ENCODE measurements at places on chromosomes 2 and 18. TPM values are rescaled to one million over a fixed set of nuclear protein-coding genes. Genes with fewer than 3 reads are reported as not detected.

GRCh38 chr18:70659036-70659925 is 370.4 kb downstream of the SOCS6 start:
- no peak for DNase-seq

- DNase-seq: no peak
Observed at GRCh38 chr2:31208240-31208639, 9.1 kb downstream of the CAPN14 start.

DNA sequence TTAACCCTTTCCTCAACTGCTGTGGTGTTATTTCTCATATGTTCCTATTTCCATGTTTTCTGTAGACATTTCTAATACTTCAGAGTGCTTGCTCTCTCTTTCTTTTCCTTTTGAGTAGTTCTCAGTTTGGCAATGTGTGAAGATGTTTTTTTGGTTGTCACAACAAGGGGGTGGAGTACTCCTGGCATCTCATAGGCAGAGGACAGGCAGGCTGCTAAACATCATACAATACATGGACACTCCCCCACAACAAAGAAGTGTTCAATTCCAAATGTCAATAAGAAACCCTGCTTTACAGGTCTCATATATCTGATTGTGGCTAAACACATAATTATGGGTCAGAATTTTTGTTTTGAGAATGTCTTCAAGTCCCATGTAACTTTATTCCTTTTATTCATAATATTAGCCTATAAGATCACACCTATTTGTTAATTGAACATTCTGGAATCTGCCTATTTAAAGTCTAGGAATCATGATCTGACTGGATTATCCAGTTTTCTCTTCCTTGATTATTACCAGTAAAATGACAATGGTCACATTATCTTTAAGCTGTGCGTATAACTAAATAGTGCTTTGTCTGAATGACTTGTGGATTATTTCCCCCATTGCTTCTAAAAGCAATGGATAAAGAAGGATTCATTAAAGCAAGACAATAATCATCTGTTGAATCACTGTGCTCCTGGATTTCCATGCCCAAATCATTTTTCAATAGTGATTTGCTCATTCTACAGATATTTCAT is 46.8 kb upstream of the ITPRID2 start:
- DNase-seq: no peak

Gene REG3G
- not detected for total RNA-seq

GRCh38 chr2:233221378-233222063 is 30.0 kb upstream of the ATG16L1 start:
- DNase-seq: no peak

- no peak for DNase-seq
Observed at GRCh38 chr2:235402422-235402821, 91.4 kb upstream of the AGAP1 start.

DNA sequence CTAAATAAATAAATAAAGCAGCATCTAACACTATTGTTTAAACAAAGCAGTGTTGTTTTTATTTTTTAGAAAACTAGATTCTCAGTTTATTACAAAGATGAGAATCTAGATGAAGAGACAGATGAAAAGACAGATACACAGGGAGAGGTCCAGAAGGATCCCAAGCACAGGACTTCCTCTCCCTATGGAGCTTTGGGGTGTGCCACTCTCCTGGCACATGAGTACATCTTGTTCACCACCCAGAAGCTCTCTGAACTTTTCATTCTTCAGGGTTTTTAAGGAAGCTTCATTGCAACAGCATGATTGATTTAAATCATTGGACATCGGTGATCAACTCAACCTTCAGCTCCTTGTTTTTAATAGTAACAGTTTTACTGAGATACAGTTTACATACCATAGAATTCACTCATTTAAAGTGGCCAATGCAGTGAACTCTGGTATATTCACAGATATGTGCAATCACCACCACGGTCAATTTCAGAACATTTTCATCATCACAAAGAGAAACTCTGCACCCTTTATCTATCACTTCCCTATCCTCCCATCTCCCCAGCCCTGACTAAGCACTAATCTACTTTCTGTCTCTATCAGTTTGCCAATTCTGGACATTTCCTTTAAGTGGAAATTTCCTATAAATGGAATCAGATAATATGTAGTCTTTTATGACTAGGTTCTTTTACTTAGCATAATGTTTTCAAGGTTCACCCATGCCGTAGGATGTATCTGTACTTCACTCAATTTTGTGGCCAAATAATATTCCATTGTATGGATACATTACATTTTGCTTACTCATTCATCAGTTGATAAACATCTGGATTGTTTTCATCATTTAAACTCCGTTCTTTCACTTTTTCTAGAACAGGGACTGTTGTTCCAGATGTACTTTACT is 62.3 kb upstream of the ZFP36L2 start:
- no peak for DNase-seq

DNA sequence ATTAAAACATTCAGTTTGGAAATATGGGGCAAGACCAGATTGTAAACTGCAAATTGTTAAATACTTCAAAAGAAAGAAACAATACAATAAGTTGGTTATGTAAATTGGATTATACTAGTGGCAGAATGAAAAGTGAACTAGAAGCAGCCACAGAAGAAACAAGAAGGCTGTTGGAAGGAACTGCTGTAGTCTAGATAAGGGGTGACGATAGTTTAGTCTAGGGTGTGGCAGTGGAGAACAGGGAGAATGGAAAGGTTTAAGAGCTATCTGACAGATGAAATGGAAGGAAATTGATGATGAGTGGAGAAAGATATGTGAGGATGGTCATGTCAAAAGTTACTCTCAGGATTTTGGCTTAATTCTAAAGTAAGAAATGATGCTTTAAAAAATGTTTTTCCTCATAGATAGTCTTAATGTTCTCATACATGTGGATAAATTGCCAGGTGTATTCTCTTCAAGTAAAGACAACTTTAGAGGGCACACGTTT is 179.7 kb downstream of the GPD2 start:
- DNase-seq: no peak

DNA sequence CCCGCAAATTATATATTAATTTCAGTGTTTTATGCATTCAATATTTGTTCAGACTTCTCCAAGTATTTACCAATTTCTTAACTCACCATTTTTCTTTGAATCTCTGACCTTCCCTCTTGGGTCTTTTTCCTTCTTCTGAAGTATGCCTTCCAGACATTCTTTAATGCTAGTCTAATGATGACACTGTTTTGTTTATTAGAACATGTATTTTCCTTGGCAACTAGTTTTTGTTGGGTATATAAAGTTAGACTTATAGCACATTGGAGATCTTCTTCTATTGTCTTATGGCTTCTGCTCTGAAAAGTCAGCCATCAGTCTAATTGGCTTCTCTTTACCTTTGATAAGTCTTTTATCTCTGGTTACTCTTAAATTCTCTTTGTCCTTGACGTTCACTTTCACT is 423.2 kb upstream of the NRP2 start:
- DNase-seq: no peak

DNA sequence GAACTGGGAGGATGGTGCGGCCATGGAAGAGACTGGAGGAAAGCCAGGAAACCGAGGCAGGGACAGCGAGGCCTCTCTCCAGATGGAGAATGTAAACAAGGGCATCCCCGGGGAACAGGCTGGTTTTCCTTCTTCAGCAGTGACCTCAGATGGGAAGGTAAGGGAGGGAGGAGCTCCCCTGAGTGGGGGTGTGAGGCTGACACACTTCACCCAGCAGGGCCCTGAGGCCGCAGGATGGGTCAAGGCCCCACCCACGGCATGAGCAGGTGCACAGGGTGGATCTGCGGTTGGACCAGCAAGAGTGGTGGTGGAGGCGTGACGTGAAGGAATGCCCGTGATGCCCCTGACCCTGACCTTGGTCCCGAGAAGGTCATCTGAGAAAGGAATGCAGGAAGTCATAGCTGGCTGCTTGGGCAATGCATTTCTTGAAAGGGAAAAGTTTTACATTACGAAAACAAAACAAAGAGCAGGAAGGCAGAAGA is 48.1 kb downstream of the ADCY3 start:
- peak; percentile 48 for DNase-seq

DNA sequence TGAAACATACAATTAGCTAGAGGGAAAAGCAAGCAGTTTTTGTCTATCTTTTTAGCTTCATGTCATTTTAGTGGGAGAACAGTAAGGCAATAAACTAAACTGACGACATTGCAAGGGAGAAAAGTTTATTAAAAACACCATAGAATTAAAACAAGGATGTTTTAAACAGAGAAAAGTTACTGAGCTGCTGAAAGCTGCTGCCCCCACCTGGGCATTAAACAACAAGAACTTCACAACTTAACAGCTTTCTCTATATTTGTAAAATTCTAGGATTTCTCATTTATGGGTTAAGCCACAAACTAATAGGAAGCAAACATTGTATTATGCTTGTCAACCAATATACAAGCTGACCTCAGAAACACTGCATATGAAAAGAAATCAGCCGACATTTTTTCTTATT is 289.2 kb downstream of the ERBB4 start:
- DNase-seq: no peak

Gene DSG4
- total RNA-seq: not detected

DNA sequence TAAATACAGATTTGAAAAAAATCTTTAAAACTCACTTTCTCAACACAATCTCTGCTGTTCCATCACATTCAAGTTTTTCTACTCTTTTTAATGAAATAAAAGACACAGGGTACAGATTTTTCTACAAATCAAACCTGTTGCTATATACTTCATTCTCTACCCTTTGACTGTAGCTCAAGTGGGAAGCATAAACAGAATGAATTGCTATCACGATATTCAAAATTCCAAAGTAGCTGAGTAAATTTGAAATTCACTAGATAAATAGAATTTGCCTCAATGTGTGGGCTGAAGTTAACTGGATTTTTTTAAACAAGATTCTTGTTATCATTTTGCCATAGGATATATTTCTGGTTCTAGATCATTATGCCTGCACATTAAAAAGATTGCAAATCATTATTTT is 185.9 kb downstream of the ZNF521 start:
- DNase-seq: no peak

Gene NR4A2
- total RNA-seq: 0.45 TPM

DNA sequence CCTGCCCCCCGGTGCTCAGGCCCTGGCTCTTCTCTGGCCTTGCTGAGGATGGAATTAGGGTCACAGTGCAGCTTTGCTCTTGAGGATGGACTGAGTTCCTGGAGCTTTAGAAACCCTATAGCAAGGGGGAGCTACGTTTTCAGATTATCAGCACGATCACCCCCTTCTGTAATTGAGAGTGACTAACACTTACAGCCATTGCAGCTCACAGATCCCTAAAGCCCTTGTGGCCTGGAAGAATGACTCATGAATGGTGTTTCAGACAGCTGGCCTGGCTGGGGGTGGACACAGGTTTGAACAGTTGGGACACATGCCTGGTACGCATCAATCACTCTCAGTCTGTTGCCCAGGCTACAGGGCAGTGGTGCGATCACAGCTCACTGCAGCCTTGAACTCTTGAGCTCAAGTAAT is 79.7 kb upstream of the IGFBP5 start:
- no peak for DNase-seq

Gene TNFAIP6
- 0.27 TPM for total RNA-seq

GRCh38 chr2:150981826-150982225 is 279.8 kb downstream of the RBM43 start:
- DNase-seq: no peak

Gene LINC00305
- total RNA-seq: not detected

- DNase-seq: no peak
Observed at GRCh38 chr2:118954297-118955060, 12.5 kb downstream of the MARCO start.

Gene ONECUT2
- total RNA-seq: 9.9 TPM

GRCh38 chr2:215436705-215437565 is 1.1 kb upstream of the FN1 start:
- no peak for DNase-seq

Gene CAPG
- 6.3 TPM for total RNA-seq

DNA sequence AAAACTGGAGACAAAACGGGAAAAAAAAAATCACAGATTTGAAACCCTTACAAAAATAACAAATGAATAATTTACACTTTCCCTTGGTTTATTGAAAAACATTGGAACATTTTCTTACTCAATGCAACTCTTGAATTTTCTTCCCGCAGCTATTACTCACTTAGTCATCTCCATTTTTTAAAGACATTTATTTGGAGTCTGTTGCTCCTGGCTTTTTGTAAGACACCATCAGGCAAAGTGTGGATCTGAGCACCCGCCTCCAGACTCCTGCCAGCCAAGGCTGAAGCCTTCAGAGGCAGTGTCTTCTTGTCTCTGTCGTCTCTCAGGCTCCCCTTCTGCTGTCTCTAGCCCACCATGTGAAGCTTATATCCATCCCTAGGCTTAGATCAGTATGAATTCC is 46.2 kb downstream of the TRIB2 start:
- no peak for DNase-seq

DNA sequence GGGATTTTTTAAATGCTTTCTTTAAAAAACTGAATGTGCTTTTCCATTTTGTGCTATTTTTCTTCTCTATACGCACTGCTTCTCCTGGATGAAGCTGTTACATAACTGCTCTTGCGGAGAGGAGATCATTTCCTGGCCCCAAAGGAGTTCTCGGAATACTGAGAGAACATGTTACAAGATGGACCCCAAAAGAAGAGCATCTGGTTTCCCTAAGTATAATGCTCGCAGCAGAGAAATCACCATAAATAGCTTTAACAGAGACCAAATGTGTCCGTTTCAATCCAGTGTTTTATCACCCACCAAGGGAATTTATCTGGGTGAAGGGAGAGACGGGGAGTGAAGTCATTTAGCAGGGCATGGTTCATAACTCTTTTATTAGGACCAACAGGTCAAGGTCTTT is 80.1 kb downstream of the RBM43 start:
- no peak for DNase-seq

DNA sequence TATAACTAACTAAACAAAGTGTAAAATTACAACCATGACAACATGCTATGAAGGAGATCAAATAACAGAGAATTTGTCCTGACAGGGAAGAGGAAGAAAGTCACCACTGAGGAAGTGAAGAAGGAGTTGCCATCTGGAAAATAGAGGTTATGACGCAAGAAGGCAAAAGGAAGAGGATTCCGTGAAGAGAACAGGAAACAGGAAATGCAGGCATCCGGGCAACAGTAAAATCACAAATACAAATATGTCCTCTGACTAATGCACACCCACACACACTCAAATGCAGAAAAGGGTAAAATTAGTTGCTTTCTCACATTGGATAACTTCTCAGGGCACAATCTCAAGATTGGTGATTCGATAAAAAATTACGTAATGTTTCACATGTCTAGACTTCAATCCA is 278.4 kb downstream of the TMX3 start:
- no peak for DNase-seq

Gene RPRM
- 7.0 TPM for total RNA-seq

Gene TMEM87B
- 11.5 TPM for total RNA-seq

Gene CABYR
- total RNA-seq: 21.6 TPM

DNA sequence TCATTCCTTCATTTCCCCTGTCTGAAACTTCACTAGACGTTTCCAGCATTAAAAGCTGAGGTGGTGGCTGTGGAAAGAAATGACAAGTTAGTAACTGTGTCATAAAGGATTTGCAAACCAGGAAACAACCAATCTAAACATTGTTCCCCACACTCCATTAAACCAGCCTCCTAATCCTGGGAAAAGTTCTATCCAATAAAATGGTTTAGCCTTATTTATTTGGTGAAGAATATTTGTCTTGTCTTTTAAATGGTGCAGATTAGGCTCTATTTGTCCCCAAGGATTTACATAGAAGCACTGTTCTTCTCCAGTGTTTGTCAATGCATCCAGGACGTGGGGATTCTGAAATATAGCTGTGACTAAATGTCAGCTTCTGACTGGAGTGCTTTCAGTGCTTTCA is 10.5 kb upstream of the DPP4 start:
- DNase-seq: no peak

Gene CCDC68
- total RNA-seq: 0.82 TPM

Data from cerebellum (tissue), 4 donors.